Chondrocyte (in vitro differentiated cells): ENCODE measurements at places on chromosomes 11 and 22. TPM values are rescaled to one million over a fixed set of nuclear protein-coding genes. Genes with fewer than 3 reads are reported as not detected.

- H3K36me3 ChIP-seq = no peaks in the 10 kb centered on the region
- H3K4me1 ChIP-seq = peaks cover 39% of the 10 kb centered on the region
- no peak overlapping the region for H3K4me3 ChIP-seq
- peak overlapping the region; percentile 88 for H3K27ac ChIP-seq
- DNase-seq = no peak
Measured at GRCh38 chr11:86785576-86785975, 14.8 kb upstream of the PRSS23 start.

The CD248 gene
- total RNA-seq = 44.5 to 113 TPM (median 109 TPM) in 3 replicates

The KCNQ1 gene
- total RNA-seq = 0.41 TPM in 1 of 3 replicates, not detected in the others

DNA sequence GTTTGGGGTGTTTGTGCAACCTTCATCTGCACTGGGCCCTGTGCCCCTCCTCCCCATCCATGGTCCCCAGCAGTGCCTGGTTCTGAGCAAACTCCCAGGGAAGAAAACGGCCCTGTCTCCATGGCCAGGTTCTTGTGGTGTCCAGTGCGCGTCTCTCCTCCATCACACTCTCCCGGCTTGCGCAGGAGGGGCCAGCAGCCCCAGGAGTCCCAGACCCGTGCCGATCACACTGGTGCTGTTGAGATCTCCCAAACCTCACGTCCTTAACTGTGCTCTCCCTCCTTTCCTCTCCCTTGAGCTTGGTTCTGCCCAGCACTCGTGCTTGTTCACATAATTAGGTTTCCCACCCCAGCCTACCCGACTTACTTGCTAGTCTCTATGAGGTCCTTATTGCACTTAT lies 10.9 kb upstream of the GRK2 start:
- H3K4me1 ChIP-seq = peaks cover 4% of the 10 kb centered on the region
- DNase-seq = no peak
- H3K36me3 ChIP-seq = peaks cover 41% of the 10 kb centered on the region

DNA sequence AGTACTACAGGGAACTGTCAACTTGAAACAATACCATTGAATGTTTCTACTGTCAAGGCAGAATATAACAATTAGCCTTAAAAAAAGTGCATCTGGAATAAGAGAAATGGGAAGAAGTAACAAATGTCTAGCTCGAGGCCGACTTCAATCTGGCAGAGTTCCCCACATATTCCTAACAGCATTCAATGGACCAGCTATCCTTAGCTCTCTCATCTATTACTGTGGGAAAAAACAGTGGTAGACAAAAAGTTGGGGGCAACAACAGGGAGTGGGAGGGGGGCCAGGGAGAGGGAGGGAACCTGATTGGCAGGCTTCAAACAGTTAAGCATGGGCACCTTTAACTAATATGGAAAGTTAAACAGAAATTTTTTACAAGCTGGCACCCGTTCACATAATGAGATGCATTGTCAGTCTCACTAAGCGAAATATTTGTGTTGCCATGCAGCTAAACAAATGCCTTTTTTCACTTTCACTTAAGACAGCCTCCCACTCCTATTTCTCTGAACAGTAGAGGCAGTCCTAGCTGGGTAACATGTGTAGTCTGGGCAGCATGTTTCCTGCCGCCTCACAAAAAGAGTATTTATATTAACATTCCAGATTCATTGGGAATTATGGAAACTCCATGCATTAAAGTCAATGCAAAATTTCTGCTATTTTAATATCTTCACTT lies 62.2 kb upstream of the SOX6 start:
- peaks cover 23% of the 10 kb centered on the region for H3K4me1 ChIP-seq
- no peaks in the 10 kb centered on the region for H3K27me3 ChIP-seq
- H3K4me3 ChIP-seq = no peak overlapping the region
- DNase-seq = no peak
- H3K36me3 ChIP-seq = peaks cover 2% of the 10 kb centered on the region

DNA sequence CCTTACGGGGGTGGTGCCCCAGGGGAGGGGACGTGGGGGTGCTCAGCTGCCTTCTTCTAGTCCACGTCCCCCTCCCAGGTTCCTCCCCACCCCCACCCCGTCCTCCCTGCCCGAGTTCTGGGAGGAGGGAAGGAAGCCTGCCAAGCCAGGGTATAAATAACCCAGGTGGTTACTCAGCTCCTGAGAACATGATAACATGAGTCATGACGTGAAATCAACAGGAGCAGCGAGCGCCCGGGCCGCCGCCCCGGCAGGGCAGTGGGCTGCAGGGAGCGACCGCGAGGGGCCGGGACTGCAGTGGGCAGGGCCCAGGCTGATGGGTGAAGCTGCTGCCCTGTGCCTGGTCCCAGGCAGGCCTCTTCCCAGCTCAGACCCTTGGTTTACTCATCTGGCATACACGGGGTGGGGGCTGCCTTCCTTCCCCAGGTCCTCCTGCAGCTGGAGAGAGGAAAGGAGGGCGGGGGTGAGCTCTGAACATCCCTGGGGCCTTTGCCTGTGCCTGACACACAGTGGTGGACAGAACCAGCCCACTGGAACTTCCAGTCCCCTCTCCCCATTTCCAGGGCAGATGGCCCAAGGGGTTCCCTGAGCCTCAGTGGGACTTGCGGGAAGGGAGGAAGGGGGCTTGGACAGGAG lies 8.8 kb upstream of the PDGFB start:
- peak overlapping the region; percentile 75 for H3K27ac ChIP-seq
- H3K4me3 ChIP-seq = no peak overlapping the region
- no peaks in the 10 kb centered on the region for H3K36me3 ChIP-seq
- DNase-seq = no peak

- no peak overlapping the region for H3K27ac ChIP-seq
- H3K4me1 ChIP-seq = no peaks in the 10 kb centered on the region
- no peaks in the 10 kb centered on the region for H3K36me3 ChIP-seq
- H3K27me3 ChIP-seq = peaks cover 3% of the 10 kb centered on the region
Measured at GRCh38 chr11:102518296-102519094, 12.1 kb downstream of the MMP7 start.

GRCh38 chr11:20050551-20051333 lies 109.5 kb downstream of the DBX1 start:
- peak overlapping the region; percentile 87 for H3K27ac ChIP-seq
- peaks cover 81% of the 10 kb centered on the region for H3K4me1 ChIP-seq
- no peaks in the 10 kb centered on the region for H3K27me3 ChIP-seq
- peak overlapping the region; percentile 23 for H3K4me3 ChIP-seq
- peaks cover 64% of the 10 kb centered on the region for H3K36me3 ChIP-seq
- no peak for DNase-seq

- no peaks in the 10 kb centered on the region for H3K27me3 ChIP-seq
- H3K27ac ChIP-seq = no peak overlapping the region
- H3K4me3 ChIP-seq = no peak overlapping the region
- H3K36me3 ChIP-seq = peaks cover 20% of the 10 kb centered on the region
- H3K4me1 ChIP-seq = peaks cover 5% of the 10 kb centered on the region
Measured at GRCh38 chr22:23688571-23688970, 2.2 kb upstream of the RGL4 start.

DNA sequence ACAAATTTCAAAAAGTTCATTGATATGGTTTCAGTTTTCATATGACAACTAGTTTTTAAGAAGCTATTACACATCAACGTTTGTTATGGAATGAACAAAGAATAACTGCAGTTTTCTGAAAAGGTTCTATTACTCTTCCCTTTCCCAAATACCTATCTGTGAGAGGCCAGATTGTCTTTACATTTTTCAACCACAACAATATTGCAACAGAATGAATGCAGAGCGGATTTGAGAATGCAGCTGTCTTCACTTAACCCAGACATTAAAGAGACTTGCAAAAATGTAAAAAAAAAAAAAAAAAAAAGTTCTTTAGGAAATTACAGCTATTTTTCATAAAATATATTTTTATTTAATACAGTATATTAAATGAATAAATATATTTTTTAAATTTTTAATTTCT lies 250.8 kb downstream of the DDX10 start:
- no peaks in the 10 kb centered on the region for H3K27me3 ChIP-seq
- no peak for DNase-seq
- H3K4me3 ChIP-seq = no peak overlapping the region
- H3K36me3 ChIP-seq = no peaks in the 10 kb centered on the region
- no peak overlapping the region for H3K27ac ChIP-seq

The IFT27 gene
- total RNA-seq = 23.0 to 31.4 TPM (median 24.4 TPM) in 3 replicates

The TPBGL gene
- total RNA-seq = 0.24 to 0.82 TPM (median 0.74 TPM) in 3 replicates

- no peak for DNase-seq
- peaks cover 15% of the 10 kb centered on the region for H3K27me3 ChIP-seq
- H3K27ac ChIP-seq = peak overlapping the region; percentile 58
Measured at GRCh38 chr11:113528982-113529381, 53.8 kb upstream of the DRD2 start.

- H3K27ac ChIP-seq = no peak overlapping the region
- peak; percentile 63 for DNase-seq
- H3K36me3 ChIP-seq = no peaks in the 10 kb centered on the region
- H3K27me3 ChIP-seq = no peaks in the 10 kb centered on the region
Measured at GRCh38 chr22:49170053-49170452, 657.6 kb downstream of the BRD1 start.
